ENCODE measurements at places on chromosomes 11 and 22.

DNA sequence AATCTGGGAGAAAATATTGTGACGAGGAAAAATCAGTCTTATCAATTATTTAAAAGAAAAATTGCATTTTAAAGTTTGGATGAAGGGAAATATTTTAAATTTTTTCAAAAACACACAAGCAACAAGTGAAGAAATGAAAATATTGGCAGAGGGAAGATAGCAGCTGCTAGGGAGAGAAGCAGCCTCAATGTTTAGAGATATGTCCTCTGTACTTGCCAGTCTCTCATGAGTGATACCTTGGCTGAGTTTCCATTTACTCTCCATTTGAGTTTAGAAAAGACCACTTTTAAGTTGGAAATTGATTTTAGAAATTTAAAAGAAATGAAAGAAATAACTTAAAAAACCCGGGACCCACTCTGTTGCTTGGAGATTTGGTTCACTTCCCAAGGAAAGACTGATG, 88.6 kb upstream of the DBX1 start:
- DNase-seq: no peak

GRCh38 chr11:11588891-11589290, 32.9 kb downstream of the GALNT18 start:
- no peak for DNase-seq

GRCh38 chr22:50049299-50050195, 8.6 kb downstream of the TTLL8 start:
- DNase-seq: no peak

- no peak for DNase-seq
Measured at GRCh38 chr22:48199667-48200066, 1437.2 kb downstream of the TBC1D22A start.

GRCh38 chr11:87007963-87008362, 29.8 kb upstream of the TMEM135 start:
- DNase-seq: no peak

- DNase-seq: no peak
Measured at GRCh38 chr11:116707161-116707629, 65.6 kb downstream of the BUD13 start.

DNA sequence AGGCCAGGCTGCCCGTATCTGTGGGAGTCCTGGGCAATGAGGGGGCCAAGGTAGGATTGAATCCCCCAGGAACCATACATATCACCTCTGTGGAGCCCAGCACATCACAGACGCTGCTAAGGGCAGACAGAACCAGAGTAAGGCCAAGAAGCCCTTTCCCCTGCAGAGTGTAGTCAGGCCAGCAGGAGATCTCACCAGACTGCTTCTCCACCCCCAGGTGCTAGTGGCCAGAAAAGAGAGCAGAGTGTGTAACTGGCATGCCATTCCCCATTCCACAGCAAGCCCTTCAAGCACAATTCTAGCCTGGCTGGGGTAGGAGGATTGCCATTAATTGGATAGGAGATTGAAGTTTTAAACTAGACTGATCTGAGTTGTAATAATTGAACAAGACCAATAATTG, 28.0 kb upstream of the FCHSD2 start:
- DNase-seq: no peak

DNA sequence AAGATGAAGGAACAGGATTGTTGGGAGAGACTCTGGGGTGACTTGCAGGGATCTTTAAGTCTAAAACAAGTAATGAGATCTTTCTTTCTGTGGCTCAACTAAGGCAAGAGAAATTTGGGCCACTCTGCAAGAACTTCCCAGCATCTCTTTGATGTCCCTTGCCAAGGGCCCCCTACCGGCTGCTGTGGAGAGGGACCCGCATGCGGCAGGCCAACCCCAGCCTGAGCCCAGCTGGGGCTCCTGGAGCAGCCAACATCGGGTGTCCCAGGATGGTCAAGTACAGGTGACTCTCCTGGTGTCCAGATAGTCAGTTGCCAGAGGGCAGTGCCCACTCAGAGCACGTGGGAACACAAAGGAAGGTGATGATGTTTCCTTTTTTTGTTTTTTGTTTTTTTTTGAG, 363.2 kb downstream of the TBC1D22A start:
- DNase-seq: no peak

DNA sequence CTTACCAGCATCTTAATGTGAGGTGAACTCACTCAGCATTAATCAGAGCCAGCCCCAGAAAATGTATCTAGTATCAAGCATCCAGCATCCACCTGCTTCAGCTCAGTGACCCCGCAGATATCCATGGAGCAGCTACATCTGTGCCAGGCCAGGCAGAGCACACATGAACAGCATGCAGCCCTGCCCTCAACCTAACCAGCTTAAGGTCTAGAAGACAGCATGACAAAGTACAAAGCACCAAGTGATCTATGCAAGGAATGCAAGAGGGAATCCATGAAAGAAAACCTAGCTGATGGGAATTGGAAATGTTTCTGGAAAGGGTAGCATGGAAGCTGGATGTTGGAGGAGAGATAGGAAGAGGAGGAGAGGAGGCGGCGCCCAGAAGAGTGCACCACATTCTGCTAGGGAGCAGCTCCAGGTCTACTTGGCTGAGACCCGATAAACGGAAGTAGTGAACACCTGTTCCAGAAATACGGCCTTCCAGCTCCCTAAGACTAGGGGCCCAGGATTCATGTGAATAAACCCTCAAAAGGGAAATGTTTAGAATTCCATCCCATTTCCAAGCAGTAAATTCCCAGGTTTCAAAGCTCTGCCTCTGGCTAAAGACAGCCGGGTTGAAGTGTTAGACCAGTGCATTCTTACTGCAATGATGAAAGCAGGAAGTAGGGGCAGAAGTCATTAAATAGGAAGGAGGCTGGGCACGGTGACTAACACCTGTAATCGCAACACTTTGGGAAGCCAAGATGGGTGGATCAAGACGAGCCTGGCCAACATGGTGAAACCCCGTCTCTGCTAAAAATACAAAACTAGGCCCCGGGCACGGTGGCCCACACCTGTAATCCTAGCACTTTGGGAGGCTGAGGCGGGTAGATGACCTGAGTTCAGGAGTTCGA, 23.5 kb upstream of the L3MBTL2 start:
- no peak for DNase-seq

Measured in stimulated activated CD4-positive, alpha-beta T cell treated with anti-CD3 and anti-CD28 coated beads, Interleukin-4, amount 100 ng/mL, for 24 hours (primary cell).